Tibial nerve (tissue), 4 donors: ENCODE measurements at places on chromosomes 11 and 22. TPM values are rescaled to one million over a fixed set of nuclear protein-coding genes. Genes with fewer than 3 reads are reported as not detected.

SERPING1 gene
- 574 TPM for total RNA-seq

- H3K27ac ChIP-seq: peak overlapping the region; percentile 64
- no peak for DNase-seq
- H3K27me3 ChIP-seq: no peaks in the 10 kb centered on the region
Measured at GRCh38 chr22:32994041-32994830, 63.9 kb downstream of the SYN3 start.

DNA sequence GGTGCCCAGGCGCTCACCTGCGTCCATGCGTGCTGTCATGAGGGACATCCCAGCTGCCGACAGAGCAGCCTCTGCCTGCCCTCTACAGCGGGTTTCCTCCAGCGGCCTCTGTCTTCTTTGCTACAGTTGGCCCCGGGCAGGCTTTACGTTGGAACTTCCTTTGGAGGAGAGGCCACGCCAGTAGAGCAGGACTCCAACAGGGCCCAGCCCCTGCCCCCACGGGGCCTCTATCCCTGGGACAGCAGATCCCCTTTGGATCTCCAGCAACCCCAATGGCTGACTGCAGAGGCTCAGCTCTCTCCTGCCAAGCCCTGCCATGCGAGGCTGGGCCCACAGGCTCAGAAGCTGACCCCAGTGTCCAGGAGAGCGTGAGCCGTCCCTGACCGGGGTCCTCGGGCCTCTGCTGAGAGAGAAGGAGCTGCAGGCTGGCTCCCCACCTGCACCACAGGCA lies 12.1 kb downstream of the TRPM5 start:
- DNase-seq: no peak
- H3K27ac ChIP-seq: no peak overlapping the region
- H3K4me3 ChIP-seq: no peak overlapping the region
- H3K27me3 ChIP-seq: peaks cover 12% of the 10 kb centered on the region

BLID gene
- total RNA-seq: 5.7 TPM

DNA sequence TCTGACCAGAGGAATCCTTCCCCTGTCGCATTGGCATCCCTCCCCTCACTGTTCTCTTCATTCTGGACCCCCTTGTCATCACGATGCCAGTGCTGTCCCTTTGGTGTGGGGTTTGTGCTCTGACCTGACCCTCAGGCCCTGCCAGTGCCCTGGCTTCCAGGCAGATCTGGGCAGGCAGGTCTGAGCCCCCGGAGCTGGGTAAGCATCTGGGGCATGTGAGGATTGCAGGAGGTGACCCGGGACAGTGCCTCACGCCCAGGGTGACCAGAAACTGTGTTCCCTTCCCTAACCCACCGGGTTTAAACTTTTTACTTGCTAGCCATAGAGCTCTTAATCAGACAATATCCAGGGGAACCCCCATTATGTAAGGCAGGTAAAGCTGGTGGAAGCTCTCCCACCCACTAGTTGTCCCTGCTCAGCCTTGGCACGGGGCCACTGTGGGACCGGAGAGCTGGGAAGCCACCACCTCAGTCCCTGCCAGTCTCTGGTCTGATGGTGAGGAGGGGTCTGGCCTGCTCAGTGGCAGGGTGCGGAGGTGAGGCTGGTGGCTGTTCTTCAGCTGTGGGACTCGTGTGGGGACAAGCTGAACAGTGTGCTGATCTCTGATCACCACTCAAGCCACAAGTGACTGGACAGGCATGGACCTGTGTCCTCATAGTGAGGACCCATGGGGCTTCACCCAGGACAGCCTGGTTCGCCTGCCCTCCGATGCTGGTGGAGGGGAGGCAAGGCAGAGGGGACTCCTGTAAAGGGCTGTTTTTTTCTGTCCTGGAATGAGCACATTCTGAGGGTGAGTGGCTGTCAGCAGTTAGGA lies 38.0 kb downstream of the BCR start:
- no peaks in the 10 kb centered on the region for H3K36me3 ChIP-seq
- peak overlapping the region; percentile 61 for H3K27ac ChIP-seq
- H3K4me1 ChIP-seq: peaks cover 93% of the 10 kb centered on the region
- DNase-seq: no peak

SPON1 gene
- total RNA-seq: 13.5 TPM

LRRC74B gene
- total RNA-seq: not detected

GRCh38 chr11:78310500-78310909 lies 107.1 kb downstream of the GAB2 start:
- H3K27me3 ChIP-seq: no peaks in the 10 kb centered on the region
- H3K27ac ChIP-seq: peak overlapping the region; percentile 46
- peak; percentile 22 for DNase-seq

- H3K27ac ChIP-seq: peak overlapping the region; percentile 94
- DNase-seq: no peak
- H3K4me3 ChIP-seq: no peak overlapping the region
- no peaks in the 10 kb centered on the region for H3K27me3 ChIP-seq
- no peaks in the 10 kb centered on the region for H3K36me3 ChIP-seq
Measured at GRCh38 chr11:78419327-78419726, 1.7 kb upstream of the GAB2 start.

DNA sequence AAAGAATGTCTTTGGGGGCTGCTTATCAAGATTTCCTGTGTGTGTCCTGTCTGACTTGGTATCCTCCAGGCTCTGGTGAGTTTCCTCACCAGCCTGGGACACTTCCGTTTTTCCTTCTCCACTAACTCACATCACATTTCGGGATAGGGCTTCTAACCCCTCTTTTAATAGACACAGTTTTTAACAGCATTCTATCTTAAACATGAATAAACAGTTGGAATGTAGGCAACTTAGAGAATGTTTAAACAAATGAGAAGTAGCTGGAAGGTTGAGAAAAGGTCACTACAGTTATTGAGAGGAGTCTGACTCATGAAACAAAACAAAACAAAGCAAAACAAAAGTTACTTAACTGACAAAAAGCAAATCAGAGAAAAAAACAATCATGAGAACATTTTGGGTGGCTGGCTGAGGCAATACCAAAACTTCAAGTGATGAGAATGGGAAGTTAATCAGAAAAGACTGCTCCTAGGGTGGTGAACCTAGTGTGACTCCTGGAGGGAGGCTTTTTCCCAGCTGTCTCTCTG lies 64.7 kb upstream of the CTSC start:
- no peak overlapping the region for H3K4me3 ChIP-seq
- H3K36me3 ChIP-seq: no peaks in the 10 kb centered on the region
- peaks cover 55% of the 10 kb centered on the region for H3K4me1 ChIP-seq
- DNase-seq: no peak

DNA sequence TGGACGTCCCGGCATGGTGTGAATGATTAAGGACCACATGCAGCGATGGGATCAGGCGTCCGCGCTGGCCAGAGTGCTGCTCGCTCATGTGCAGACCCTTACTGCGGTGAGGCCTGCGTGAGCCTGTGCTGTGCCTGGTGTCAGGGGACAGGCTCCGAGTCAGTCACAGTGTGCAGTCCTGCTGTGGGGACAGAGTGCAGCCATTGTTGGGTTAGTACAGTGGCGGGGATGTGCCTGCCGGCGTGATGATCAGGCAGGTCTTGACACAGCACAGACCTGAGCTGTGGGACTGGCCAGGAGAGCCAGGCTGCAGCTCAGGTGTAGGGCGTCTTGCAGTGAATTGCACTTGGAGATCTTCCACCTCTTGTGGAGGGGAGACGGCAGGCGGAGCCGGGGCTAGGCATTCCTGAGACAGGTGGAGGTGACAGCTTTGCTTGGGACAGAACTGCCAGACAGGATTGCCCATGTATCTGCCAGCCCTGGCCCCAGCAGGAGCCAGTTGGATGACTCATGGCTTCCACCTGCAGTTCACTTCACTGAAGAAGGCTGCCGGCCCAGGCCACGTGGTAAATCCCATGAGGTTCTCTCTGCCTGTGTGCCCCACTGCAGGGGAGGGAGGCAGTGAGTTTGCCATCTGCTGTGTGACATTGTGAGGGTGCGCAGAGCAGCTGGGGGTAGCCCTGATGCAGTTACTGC lies 17.3 kb downstream of the TRMU start:
- no peaks in the 10 kb centered on the region for H3K27me3 ChIP-seq
- peaks cover 100% of the 10 kb centered on the region for H3K36me3 ChIP-seq
- no peak overlapping the region for H3K4me3 ChIP-seq

GRCh38 chr22:38238519-38239071 lies 34.2 kb downstream of the TMEM184B start:
- H3K27me3 ChIP-seq: no peaks in the 10 kb centered on the region
- no peaks in the 10 kb centered on the region for H3K36me3 ChIP-seq
- H3K27ac ChIP-seq: peak overlapping the region; percentile 56
- no peak for DNase-seq
- H3K4me3 ChIP-seq: no peak overlapping the region

DNA sequence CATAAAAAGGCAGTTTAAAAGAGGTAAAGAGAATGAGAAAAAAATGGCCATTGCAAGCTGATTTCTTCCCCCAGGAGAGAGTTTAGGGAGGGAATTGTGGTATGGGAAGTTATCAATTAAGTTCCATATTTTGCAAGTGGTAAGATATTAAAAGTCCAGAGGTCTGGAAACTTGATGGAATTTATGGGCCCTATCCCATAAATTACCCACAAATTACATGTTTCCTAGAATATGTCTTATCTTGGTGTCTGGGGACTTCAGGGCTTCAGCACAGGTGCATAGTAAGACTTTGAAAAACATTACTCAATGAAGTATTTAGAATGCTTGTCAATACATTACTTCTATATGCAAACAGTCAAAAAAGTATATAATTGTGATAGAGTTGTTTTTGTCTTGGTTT lies 614.9 kb upstream of the LRRC4C start:
- H3K4me3 ChIP-seq: no peak overlapping the region
- no peaks in the 10 kb centered on the region for H3K36me3 ChIP-seq
- H3K27me3 ChIP-seq: no peaks in the 10 kb centered on the region
- no peaks in the 10 kb centered on the region for H3K4me1 ChIP-seq

LRRC51 gene
- total RNA-seq: 10.8 TPM

DNA sequence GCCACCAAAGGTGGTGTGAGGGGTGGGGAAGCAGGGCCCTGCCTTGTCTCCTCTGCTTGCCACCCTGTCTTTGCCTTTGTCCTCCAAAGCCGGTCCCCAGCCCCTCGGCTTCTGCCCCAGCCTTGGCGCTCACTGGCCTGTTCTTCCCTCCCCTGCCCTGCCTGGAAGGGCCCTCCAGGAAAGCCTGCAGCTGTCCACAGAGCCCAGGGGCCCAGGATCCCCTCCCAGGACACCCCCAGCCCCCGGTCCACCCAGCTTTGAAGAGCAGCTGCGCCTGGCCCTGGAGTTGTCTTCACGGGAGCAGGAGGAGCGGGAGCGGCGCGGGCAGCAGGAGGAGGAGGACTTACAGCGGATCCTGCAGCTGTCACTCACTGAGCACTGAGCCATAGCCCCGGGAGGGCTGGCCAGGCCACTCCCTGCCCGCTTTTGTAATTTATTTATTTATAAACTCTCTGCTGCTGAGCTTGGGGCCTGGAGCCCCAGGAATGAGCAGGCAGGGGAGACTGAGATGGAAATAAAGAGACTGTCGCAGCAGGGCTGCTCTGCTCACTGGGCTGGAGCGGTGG lies 1.3 kb upstream of the SSH3 start:
- peak overlapping the region; percentile 96 for H3K4me3 ChIP-seq
- H3K27me3 ChIP-seq: no peaks in the 10 kb centered on the region
- no peak for DNase-seq
- no peaks in the 10 kb centered on the region for H3K36me3 ChIP-seq
- peak overlapping the region; percentile 87 for H3K27ac ChIP-seq

DNA sequence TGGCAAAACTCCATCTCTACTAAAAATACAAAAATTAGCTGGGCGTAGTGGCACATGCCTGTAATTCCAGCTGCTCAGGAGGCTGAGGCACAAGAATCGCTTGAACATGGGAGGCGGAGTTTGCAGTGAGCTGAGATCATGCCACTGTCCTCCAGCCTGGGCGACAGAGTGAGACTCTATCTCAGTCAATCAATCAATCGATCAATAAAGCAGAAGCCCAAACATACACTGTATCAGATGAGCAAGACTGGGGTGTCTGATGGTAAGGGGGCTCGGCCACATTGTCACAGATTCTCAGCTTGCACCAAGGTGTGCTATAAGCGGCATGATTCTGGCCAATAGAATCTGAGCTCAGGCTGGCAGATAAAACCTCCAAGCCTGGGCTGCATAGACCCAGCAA lies 261.1 kb downstream of the BUD13 start:
- H3K36me3 ChIP-seq: no peaks in the 10 kb centered on the region
- H3K27me3 ChIP-seq: no peaks in the 10 kb centered on the region

KREMEN1 gene
- 13.1 TPM for total RNA-seq

EP300 gene
- total RNA-seq: 75.8 TPM

- no peak for DNase-seq
- H3K27ac ChIP-seq: no peak overlapping the region
- no peaks in the 10 kb centered on the region for H3K27me3 ChIP-seq
- no peaks in the 10 kb centered on the region for H3K36me3 ChIP-seq
- no peaks in the 10 kb centered on the region for H3K4me1 ChIP-seq
- no peak overlapping the region for H3K4me3 ChIP-seq
Measured at GRCh38 chr11:80107415-80107814, 666.6 kb upstream of the TENM4 start.

GRCh38 chr11:12628314-12628713 lies 45.9 kb upstream of the TEAD1 start:
- H3K4me3 ChIP-seq: no peak overlapping the region
- H3K27me3 ChIP-seq: no peaks in the 10 kb centered on the region
- H3K4me1 ChIP-seq: no peaks in the 10 kb centered on the region
- no peaks in the 10 kb centered on the region for H3K36me3 ChIP-seq

PHOX2A gene
- total RNA-seq: not detected

DNA sequence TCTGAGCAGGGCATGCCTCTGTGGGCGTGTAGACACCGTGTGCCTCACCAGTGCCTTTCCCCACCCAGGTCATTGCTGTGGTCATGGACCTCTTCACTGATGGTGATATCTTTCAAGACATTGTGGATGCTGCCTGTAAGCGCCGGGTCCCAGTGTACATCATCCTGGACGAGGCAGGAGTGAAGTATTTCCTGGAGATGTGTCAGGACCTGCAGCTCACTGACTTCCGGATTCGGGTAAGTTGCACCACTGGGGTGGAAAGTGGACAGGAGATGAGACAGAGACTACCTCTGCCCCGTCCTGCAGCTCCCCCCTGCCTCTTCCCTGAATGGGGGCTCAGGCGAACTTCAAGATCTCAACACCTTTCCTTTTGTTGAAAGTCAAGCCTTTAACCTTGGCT lies 24.3 kb downstream of the FAM83F start:
- no peak overlapping the region for H3K4me3 ChIP-seq
- no peaks in the 10 kb centered on the region for H3K36me3 ChIP-seq
- no peak for DNase-seq
- no peak overlapping the region for H3K27ac ChIP-seq

BIRC3 gene
- 26.2 TPM for total RNA-seq

GRCh38 chr11:17415523-17416104 lies 27.2 kb upstream of the KCNJ11 start:
- no peaks in the 10 kb centered on the region for H3K36me3 ChIP-seq
- no peak overlapping the region for H3K27ac ChIP-seq
- H3K27me3 ChIP-seq: no peaks in the 10 kb centered on the region
- no peak overlapping the region for H3K4me3 ChIP-seq

RAB36 gene
- 4.9 TPM for total RNA-seq

OR52E8 gene
- total RNA-seq: not detected

GRCh38 chr11:115528225-115528624 lies 24.0 kb upstream of the CADM1 start:
- no peak overlapping the region for H3K4me3 ChIP-seq
- no peaks in the 10 kb centered on the region for H3K36me3 ChIP-seq
- DNase-seq: no peak
- H3K4me1 ChIP-seq: peaks cover 4% of the 10 kb centered on the region
- no peak overlapping the region for H3K27ac ChIP-seq
- H3K27me3 ChIP-seq: no peaks in the 10 kb centered on the region
